ENCODE measurements at places on chromosomes 13 and 19. TPM values are rescaled to one million over a fixed set of nuclear protein-coding genes. Genes with fewer than 3 reads are reported as not detected.

The CYP4F2 gene
- polyA plus RNA-seq = 0.13 TPM

The CKM gene
- 11.3 TPM for polyA plus RNA-seq

DNA sequence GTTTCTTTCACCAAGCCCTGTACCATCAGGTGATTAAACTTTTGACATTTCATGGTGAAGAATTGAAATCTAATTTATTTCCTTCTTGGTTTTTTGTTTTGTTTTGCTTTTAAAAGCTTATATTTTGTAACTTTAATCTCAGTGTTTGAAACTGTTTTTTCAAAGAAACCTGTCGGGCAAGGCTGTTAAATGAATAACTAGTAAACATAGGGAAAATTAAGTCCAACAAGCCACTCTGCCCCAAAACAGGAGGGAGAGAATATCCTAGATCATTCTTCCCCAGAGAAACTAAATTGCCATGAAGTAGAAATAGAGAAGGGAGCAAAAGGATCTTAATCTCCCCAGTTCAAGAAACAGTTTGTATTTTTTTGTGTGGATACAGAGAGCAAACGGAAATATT is 98.2 kb downstream of the FREM2 start:
- H3K27ac ChIP-seq = peak overlapping the region; percentile 39
- H3K4me3 ChIP-seq = peak overlapping the region; percentile 11
- no peak for DNase-seq

DNA sequence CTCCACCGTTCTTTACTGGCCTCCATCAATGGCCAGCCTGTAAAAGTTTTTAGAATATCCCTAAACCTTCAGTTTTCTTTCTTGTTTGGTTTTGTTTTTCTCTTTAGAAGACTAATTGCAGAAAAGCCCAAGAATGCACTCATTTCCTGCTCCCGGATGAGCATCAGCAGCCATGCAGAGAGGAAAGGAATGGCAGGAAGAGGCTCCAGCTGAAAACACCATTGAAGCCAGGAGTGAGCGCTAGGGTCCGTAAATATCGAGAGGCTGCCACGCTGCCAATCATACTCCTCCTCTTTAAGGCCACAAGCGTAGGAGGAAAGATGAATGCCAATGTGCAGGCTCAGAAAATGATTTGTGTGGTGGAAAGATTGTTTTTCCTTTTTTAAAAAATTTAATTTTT is 57.4 kb upstream of the UBE2L5 start:
- H3K4me3 ChIP-seq = no peak overlapping the region
- no peak overlapping the region for H3K27ac ChIP-seq
- no peaks in the 10 kb centered on the region for H3K27me3 ChIP-seq

DNA sequence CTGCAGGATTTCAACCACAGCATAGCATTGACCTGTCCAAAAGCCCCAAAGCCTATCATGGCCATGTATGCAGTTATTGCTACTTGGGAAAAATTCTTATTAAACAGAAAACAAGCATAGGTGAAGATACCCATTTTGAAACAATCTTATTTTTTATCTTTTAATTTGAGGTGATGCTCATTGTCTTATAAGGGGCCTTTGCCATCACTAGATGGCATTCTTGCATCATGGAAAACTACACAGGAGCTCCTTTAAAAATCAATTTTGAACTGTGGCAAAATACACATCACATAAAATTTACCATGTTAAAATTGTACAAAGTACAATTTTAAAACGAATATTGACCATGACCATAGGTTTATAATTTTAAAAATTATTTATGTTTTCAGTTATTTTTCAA is 38.9 kb upstream of the ZNF835 start:
- no peaks in the 10 kb centered on the region for H3K4me1 ChIP-seq
- no peak for DNase-seq
- no peaks in the 10 kb centered on the region for H3K36me3 ChIP-seq
- no peaks in the 10 kb centered on the region for H3K27me3 ChIP-seq
- no peak overlapping the region for H3K4me3 ChIP-seq

DNA sequence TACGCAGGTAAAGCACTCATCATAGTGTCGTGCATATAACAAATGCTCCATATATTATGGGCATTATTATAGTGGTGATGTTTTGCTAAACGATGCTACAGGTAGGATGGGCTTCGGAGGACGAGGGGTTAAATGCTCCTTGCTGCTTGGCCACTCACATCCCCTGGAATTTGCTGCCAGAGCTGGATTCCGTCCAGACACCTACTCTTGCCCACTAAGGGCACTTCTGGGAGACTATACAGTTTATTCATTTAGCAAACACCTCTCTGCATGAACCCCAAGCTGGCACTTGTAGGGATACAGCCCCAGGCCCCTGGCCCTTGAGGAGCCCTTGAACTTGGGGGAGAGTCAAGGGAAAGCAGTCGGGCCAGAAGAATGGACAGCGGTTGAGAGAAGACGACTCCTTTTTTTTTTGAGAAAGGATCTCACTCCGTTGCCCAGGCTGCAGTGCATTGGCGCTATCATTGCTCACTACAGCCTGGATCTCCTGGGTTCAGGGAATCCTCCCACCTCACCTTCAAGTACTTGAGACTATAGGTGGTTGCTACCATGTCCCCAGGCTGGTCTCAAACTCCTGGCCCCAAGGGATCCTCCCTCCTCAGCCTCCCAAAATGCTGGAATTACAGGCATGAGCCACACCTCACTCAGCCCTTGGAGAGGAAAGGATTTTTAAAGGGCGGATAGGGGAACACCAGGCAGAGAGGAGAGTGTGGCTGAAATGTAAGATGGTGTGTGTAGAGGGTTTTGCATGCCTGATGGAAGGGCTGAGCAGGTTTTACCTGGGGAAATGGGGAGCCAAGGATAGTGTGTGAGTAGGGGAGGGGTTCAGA is 1.1 kb upstream of the MRPL34 start:
- peak overlapping the region; percentile 90 for H3K27ac ChIP-seq
- no peaks in the 10 kb centered on the region for H3K27me3 ChIP-seq
- peak; percentile 53 for DNase-seq
- H3K4me3 ChIP-seq = no peak overlapping the region
- H3K4me1 ChIP-seq = peaks cover 73% of the 10 kb centered on the region
- peaks cover 13% of the 10 kb centered on the region for H3K36me3 ChIP-seq

DNA sequence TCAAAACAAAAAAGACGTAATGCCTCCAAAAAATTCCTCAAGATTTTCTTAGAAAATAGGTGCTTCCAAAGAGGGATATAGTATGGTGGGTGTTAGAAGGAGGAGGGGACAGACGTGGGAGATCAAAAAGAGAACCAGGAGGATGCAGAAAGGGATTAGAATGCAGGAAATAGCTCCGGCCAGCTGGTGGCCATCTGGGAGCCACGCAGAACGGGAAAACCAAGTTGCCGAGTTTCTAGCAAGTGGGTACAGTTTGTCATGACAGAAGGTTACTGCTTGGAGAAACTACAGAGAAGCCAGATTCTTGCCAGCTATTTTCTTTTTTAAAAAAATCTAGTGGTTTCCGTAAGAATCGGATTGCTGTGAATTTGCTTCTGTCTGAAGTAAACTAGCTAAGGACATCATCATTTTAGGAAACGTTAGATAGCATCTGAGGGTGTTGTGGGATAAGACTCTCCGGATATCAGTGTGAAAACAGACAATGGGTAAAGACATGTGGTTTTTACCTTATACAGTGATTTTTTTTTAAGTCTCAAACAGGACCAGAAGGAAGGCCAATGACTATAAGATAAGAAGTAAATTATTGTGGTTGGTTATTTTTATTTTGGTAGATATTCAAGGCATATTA is 104.9 kb downstream of the HSPH1 start:
- H3K27ac ChIP-seq = no peak overlapping the region
- H3K36me3 ChIP-seq = no peaks in the 10 kb centered on the region
- no peak for DNase-seq
- no peak overlapping the region for H3K4me3 ChIP-seq
- no peaks in the 10 kb centered on the region for H3K4me1 ChIP-seq
- H3K27me3 ChIP-seq = no peaks in the 10 kb centered on the region

- DNase-seq = no peak
- H3K4me1 ChIP-seq = no peaks in the 10 kb centered on the region
- peak overlapping the region; percentile 30 for H3K27ac ChIP-seq
- H3K36me3 ChIP-seq = peaks cover 7% of the 10 kb centered on the region
- no peak overlapping the region for H3K4me3 ChIP-seq
Measured at GRCh38 chr13:99270518-99270917, 12.3 kb upstream of the GPR18 start.

- no peak overlapping the region for H3K4me3 ChIP-seq
- H3K27me3 ChIP-seq = no peaks in the 10 kb centered on the region
- DNase-seq = no peak
- no peaks in the 10 kb centered on the region for H3K4me1 ChIP-seq
- no peaks in the 10 kb centered on the region for H3K36me3 ChIP-seq
Measured at GRCh38 chr13:107305178-107305577, 737.2 kb upstream of the ARGLU1 start.

GRCh38 chr19:49094505-49095482 is 9.5 kb downstream of the SNRNP70 start:
- no peak overlapping the region for H3K4me3 ChIP-seq
- no peaks in the 10 kb centered on the region for H3K27me3 ChIP-seq
- H3K27ac ChIP-seq = no peak overlapping the region

DNA sequence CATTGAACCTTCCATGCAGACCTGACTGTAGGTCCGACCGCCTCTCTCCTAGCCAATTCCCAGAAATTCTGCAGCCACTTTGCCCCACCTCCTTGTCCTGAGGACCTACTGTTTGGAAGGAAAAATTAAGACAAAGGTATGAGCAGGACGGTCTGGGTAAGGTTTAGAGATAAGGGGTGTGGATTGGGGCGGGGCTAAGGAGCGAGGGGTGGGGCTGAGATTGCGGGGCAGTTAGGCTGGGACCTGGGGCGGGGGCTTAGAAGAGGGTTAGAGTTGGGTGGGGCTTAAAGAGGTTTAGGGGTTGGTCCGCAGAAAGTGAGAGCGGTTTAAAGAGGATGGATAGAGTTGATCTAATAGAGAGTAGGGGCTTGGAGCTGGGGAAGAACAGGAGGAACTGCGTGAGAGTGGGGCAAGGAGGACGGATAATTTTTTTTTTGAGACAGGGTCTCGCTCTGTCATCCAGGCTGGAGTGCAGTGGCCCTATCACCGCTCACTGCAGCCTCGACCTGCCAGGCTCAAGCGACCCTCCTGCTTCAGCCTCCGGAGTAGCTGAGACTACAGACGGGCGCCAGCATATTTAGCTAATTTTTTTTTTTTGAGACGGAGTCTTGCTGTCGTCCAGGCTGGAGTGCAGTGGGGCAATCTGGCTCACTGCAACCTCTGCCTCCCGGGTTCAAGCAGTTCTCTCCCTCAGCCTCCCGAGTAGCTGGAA is 1.7 kb upstream of the ZNF865 start:
- no peaks in the 10 kb centered on the region for H3K36me3 ChIP-seq
- no peak overlapping the region for H3K4me3 ChIP-seq
- peak overlapping the region; percentile 96 for H3K27ac ChIP-seq
- DNase-seq = no peak

- no peak overlapping the region for H3K4me3 ChIP-seq
- H3K27ac ChIP-seq = no peak overlapping the region
- no peaks in the 10 kb centered on the region for H3K4me1 ChIP-seq
- DNase-seq = no peak
Measured at GRCh38 chr13:40692946-40693345, 26.5 kb upstream of the FOXO1 start.

- no peaks in the 10 kb centered on the region for H3K4me1 ChIP-seq
- no peaks in the 10 kb centered on the region for H3K27me3 ChIP-seq
- no peak overlapping the region for H3K4me3 ChIP-seq
- no peaks in the 10 kb centered on the region for H3K36me3 ChIP-seq
Measured at GRCh38 chr13:105960326-105960725, 575.1 kb downstream of the EFNB2 start.

DNA sequence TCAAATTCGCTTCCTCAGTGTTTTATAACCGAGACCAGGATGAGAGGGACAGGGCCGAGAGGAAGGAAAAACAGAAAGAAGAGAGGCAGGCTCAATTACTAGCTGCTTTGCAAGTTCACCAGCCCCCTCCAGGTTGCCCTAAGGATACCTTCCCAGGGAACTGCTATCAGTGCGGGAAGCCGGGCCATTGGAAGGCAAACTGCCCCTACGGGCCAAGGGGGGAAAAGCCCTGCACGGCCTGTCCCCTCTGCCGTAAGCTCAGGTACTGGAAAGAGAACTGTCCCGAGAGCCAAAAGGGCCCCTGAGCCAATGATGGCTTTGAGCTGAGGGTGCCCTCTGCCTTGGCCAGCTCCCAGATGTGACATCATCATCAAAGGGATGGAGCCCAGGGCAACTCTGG is 3.2 kb upstream of the ERVV-1 start:
- no peak overlapping the region for H3K27ac ChIP-seq
- no peaks in the 10 kb centered on the region for H3K36me3 ChIP-seq
- DNase-seq = no peak

DNA sequence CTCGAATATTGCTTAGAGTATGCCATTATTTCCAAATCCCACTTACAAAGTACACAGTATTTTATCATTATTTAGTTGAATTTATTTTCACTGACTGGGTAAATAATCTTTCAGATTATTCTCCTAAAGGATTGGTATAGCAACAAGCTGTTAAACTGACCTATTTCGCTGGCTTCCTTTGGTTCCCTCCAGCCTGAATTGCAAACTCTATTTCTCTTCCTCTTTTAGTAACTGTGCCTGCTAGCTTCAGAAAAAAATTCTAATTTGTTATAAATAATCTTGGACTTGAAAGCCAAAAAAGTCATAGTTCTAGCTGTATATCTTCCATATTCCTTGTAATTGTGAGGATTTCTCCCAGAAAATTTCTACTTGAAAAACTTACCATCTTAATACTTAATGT is 15.0 kb upstream of the CCNA1 start:
- no peaks in the 10 kb centered on the region for H3K4me1 ChIP-seq
- no peaks in the 10 kb centered on the region for H3K36me3 ChIP-seq
- no peak for DNase-seq
- no peak overlapping the region for H3K4me3 ChIP-seq
- H3K27me3 ChIP-seq = peaks cover 4% of the 10 kb centered on the region

- H3K4me1 ChIP-seq = peaks cover 16% of the 10 kb centered on the region
- DNase-seq = peak; percentile 55
- no peak overlapping the region for H3K4me3 ChIP-seq
Measured at GRCh38 chr19:44684892-44685863, 13.8 kb upstream of the CEACAM16 start.

DNA sequence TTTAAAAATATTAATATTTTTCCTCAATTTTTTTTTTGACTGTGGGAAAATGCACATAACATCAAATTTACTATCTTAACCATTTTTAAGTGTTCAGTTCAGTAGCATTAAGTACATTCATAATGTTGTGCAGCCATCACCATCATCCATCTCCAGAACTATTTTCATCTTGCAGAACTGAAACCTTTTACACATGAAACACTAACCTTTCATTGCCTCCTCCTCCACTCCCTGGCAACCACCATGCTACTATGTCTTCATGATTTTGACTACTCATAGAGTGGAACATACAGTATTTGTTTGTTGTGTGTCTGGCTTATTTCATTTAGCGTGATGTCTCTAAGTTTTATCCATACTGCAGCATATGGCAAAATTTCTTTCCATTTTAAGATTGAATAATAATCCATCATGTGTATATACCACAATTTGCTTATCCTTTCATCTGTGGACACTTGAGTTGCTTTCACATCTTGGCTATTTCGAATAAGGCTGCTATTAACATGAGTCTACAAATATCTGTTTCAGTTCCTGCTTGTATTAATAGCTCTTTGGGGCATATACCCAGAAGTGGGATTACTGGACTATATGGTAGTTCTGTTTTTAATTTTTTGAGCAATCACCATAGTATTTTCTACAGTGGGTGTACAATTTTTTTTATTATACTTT is 376.4 kb downstream of the MTUS2 start:
- H3K36me3 ChIP-seq = no peaks in the 10 kb centered on the region
- H3K27me3 ChIP-seq = no peaks in the 10 kb centered on the region
- no peak for DNase-seq
- H3K27ac ChIP-seq = no peak overlapping the region

Measured in stomach (tissue), 19 donors.